ENCODE measurements at places on chromosomes 6 and 20. TPM values are rescaled to one million over a fixed set of nuclear protein-coding genes. Genes with fewer than 3 reads are reported as not detected.

DNA sequence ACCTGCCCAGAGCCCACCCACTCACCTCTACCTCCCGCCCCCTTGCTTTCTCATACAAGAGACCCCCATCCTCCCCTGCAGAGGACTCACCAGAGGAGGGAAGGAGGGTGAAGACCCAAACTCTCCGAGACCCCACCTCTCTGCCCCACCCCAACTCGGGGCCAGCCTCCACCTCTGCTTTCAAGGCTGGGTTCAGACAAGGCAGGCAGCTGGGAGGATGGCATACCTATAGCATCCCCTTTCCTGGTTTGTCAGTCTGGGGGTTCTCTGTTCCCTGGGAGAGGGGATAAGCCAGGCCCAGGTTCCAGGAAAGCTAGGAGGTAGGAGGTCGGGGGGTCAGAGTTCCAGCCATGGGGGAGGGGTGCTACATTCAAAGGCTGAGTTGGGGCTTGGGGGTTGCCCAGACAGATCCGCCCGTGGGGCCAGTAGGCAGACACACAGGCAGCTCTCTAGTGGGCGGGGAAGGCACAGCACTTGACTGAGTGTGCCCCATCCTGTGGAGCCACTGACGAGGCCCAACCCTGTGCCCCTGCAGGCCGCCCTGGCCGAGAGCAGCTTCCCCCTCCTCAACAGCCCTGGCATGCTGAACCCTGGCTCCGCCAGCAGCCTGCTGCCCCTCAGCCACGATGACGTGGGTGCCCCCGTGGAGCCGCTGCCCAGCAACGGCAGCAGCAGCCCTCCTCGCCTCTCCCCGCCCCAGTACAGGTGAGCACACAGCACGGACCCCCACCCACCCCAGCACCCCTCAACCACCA lies 40.8 kb upstream of the MDFI start:
- H3K4me3 ChIP-seq: no peak overlapping the region
- H3K27me3 ChIP-seq: no peaks in the 10 kb centered on the region
- no peak for DNase-seq
- no peaks in the 10 kb centered on the region for H3K36me3 ChIP-seq
- H3K4me1 ChIP-seq: no peaks in the 10 kb centered on the region

DNA sequence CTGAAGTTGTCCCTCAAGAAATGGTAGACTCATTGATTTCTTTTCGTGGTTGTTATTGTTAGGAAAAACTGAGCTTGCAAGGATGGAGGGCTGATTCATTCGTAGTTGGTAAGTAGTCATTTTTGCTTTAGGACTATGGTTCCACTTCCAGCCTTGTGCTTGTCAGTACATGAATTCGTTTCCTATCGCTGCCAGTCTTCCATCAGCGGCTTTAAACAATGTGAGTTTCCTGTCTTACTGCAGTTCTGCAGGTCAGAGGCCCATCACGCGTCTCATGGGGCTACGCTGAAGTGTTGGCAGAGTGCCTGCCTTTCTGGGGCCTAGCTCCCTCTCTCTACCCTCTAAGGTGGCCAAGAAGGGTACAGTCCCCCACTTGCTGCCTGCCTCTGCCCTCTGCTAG lies 11.4 kb upstream of the MDFI start:
- no peaks in the 10 kb centered on the region for H3K36me3 ChIP-seq
- H3K27ac ChIP-seq: peak overlapping the region; percentile 44
- peaks cover 2% of the 10 kb centered on the region for H3K27me3 ChIP-seq
- DNase-seq: peak; percentile 89
- H3K4me3 ChIP-seq: no peak overlapping the region

GRCh38 chr6:41405941-41406727 lies 70.7 kb downstream of the NCR2 start:
- no peak for DNase-seq
- H3K27me3 ChIP-seq: peaks cover 25% of the 10 kb centered on the region
- no peaks in the 10 kb centered on the region for H3K4me1 ChIP-seq

GRCh38 chr6:84639396-84639795 lies 125.0 kb downstream of the TBX18 start:
- no peaks in the 10 kb centered on the region for H3K27me3 ChIP-seq
- peaks cover 29% of the 10 kb centered on the region for H3K4me1 ChIP-seq
- H3K36me3 ChIP-seq: no peaks in the 10 kb centered on the region
- H3K4me3 ChIP-seq: no peak overlapping the region
- H3K27ac ChIP-seq: no peak overlapping the region

- H3K27ac ChIP-seq: peak overlapping the region; percentile 90
- peaks cover 67% of the 10 kb centered on the region for H3K4me1 ChIP-seq
- DNase-seq: peak; percentile 96
Observed at GRCh38 chr6:35044761-35045421, 96.2 kb downstream of the TCP11 start.

- no peaks in the 10 kb centered on the region for H3K27me3 ChIP-seq
- no peak overlapping the region for H3K27ac ChIP-seq
- H3K4me3 ChIP-seq: no peak overlapping the region
- H3K4me1 ChIP-seq: no peaks in the 10 kb centered on the region
- no peaks in the 10 kb centered on the region for H3K36me3 ChIP-seq
- no peak for DNase-seq
Observed at GRCh38 chr20:23565503-23566045, 2.7 kb downstream of the CST9L start.

GRCh38 chr6:25387911-25388310 lies 108.7 kb downstream of the CARMIL1 start:
- H3K27ac ChIP-seq: no peak overlapping the region
- H3K36me3 ChIP-seq: no peaks in the 10 kb centered on the region
- no peak for DNase-seq
- H3K27me3 ChIP-seq: no peaks in the 10 kb centered on the region
- H3K4me3 ChIP-seq: no peak overlapping the region

GRCh38 chr6:99362678-99363268 lies 13.3 kb upstream of the FAXC start:
- no peak for DNase-seq
- no peak overlapping the region for H3K27ac ChIP-seq
- H3K36me3 ChIP-seq: no peaks in the 10 kb centered on the region
- H3K4me3 ChIP-seq: no peak overlapping the region

- peak; percentile 76 for DNase-seq
- H3K27me3 ChIP-seq: no peaks in the 10 kb centered on the region
- peaks cover 37% of the 10 kb centered on the region for H3K4me1 ChIP-seq
- H3K4me3 ChIP-seq: no peak overlapping the region
- peak overlapping the region; percentile 63 for H3K27ac ChIP-seq
Observed at GRCh38 chr6:131980791-131981623, 29.8 kb upstream of the CCN2 start.

DNA sequence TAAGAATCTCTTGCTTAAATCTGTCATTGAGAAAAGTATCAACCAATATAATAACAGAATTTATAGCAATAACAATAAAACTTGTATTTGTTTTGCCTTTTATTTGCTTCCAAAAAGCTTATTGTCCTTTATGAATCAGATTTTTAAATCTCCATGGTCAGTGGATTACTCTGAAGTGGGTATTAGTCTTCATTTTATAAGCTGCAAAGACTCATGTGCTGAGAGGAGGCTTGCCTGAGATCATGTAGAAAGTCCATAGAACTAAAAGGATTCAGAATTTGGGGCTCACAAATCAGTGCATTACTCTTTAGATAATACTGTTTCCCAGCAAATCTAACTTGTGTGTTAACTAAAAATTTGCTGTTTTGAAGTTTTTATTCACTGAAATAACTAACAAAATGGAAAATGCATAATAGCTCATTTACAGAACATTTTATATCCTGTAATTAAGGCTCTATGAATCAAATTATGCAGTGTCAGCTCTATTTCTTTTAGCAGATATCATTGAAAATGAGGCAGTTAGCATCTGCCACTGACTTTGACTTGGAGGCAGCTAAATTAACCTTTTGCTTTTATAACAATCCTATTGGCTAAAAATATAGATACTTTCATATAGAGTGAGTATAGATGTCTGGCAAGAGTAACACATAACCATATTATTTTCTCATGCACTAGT lies 781.1 kb upstream of the CITED2 start:
- H3K27me3 ChIP-seq: no peaks in the 10 kb centered on the region
- DNase-seq: no peak
- no peaks in the 10 kb centered on the region for H3K4me1 ChIP-seq
- no peak overlapping the region for H3K4me3 ChIP-seq
- no peak overlapping the region for H3K27ac ChIP-seq

DNA sequence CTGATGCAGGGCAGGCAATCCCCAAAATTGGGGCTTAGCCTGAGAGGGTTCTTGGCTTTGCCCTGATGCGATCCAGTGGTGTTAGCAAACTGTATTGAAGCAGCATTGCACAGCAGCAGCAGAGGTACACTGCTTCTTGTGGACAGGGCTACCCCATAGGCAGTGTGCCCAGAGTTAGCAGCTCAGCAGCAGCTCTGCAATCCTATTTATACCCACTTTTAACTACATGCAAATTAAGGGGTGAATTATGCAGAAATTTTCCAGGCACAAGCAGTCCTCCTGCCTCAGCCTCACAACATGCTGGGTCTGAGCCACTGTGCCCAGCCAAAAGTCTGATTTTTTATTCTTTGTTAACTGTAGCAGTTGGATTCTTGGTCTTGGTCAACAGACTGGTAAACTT lies 3.8 kb downstream of the C20orf173 start:
- H3K4me1 ChIP-seq: no peaks in the 10 kb centered on the region
- DNase-seq: no peak
- H3K27me3 ChIP-seq: no peaks in the 10 kb centered on the region
- no peak overlapping the region for H3K27ac ChIP-seq
- no peak overlapping the region for H3K4me3 ChIP-seq
- no peaks in the 10 kb centered on the region for H3K36me3 ChIP-seq

DNA sequence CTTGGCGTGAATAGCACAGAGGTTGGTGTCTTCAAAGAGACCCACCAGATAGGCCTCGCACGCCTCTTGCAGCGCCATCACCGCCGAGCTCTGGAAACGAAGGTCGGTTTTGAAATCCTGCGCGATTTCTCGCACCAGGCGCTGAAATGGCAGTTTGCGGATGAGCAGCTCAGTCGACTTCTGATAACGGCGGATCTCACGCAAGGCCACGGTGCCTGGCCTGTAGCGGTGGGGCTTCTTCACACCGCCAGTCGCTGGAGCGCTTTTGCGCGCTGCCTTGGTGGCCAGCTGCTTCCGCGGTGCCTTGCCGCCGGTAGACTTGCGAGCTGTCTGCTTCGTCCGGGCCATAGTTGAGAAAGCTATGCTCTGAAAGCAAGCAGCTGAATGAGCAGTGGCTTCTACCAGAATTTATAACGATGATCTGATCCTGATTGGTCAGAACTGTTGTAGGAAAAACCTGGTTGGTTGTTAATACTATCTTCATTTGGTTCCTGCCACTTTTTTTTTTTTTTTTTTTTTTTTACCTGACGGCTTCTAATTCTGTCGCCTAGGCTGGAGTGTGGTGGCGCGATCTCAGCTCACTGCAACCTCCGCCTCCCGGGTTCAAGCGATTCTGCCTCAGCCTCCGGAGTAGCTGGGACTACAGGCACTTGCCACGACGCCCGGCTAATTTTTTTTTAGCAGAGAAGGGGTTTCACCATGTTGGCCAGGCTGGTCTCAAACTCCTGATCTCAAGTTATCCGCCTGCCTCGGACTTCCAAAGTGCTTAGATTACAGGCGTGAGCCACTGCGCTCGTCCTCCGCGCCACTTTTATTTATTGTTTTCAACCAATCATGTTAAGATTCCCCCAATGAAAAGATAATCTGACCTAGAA lies 21.5 kb downstream of the OR2B2 start:
- H3K4me3 ChIP-seq: peak overlapping the region; percentile 48
- no peaks in the 10 kb centered on the region for H3K36me3 ChIP-seq

GRCh38 chr6:25387483-25387882 lies 108.3 kb downstream of the CARMIL1 start:
- no peak overlapping the region for H3K27ac ChIP-seq
- no peak for DNase-seq
- H3K4me1 ChIP-seq: peaks cover 5% of the 10 kb centered on the region
- no peak overlapping the region for H3K4me3 ChIP-seq
- no peaks in the 10 kb centered on the region for H3K36me3 ChIP-seq

DNA sequence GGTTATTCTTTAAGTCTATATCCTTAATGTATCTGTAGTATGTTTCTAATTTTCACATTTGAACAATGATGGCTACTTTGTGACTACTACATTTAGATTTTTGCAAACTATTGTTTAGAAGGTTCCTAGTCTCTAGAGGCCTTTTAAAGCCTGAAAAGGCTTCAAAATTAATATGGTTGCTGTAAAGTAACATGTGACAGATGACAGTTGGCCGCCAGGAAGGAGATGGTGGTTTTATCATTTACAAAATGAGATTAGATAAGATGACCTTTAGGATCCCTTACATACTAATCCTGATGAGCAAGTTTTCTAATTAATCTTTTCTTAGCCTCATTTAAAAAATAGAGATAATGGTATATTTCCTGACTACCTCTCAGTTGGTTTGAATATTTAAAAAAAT lies 18.8 kb downstream of the SCAF8 start:
- DNase-seq: no peak
- H3K36me3 ChIP-seq: no peaks in the 10 kb centered on the region
- no peaks in the 10 kb centered on the region for H3K27me3 ChIP-seq
- H3K27ac ChIP-seq: no peak overlapping the region
- H3K4me3 ChIP-seq: no peak overlapping the region

DNA sequence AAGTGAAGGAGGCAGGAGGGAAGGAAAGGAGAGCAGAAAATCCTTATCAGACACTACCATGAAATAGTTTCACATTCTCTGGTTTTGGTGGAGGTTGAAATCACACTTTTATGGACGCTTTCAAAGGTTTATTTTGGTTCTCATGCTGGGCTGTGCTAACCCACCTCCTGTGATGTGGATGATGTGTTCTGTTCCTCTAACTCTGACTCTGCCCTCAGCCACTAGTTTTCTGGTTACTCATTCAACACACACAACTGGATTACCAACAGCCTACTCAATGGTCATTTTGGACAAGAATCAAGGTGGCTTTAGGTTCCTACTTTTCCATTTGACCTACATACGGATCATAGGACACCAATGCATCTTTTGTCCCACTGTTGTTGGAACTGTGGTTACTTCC lies 522.1 kb upstream of the BTBD3 start:
- H3K27me3 ChIP-seq: no peaks in the 10 kb centered on the region
- H3K36me3 ChIP-seq: no peaks in the 10 kb centered on the region
- no peaks in the 10 kb centered on the region for H3K4me1 ChIP-seq
- H3K4me3 ChIP-seq: no peak overlapping the region
- no peak for DNase-seq

- no peak overlapping the region for H3K27ac ChIP-seq
- H3K27me3 ChIP-seq: peaks cover 22% of the 10 kb centered on the region
- no peaks in the 10 kb centered on the region for H3K36me3 ChIP-seq
- H3K4me3 ChIP-seq: no peak overlapping the region
- H3K4me1 ChIP-seq: peaks cover 19% of the 10 kb centered on the region
- no peak for DNase-seq
Observed at GRCh38 chr6:106086814-106087175, 659 bp downstream of the PRDM1 start.

DNA sequence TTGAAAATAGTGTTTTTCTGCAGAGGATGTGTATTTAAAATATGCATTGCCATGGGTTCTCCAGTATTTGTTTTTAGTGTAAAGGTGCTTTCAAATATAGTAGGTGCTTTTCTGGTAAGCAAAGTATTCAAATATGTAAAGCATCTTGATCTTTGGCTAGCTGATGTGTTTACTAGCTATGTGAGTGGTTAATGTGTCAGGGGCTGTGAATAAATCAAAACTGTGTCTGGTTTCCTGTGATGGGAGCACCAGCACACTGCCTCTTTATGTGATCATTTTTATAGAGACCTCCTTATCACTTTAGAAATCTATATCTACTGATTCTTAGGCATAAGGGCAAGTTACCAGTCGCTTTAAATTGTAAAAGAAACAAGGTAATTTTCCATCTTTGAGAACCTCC lies 388.9 kb upstream of the MAN1A1 start:
- no peaks in the 10 kb centered on the region for H3K27me3 ChIP-seq
- no peaks in the 10 kb centered on the region for H3K36me3 ChIP-seq
- H3K27ac ChIP-seq: no peak overlapping the region

The DCDC2 gene
- not detected for total RNA-seq

The MCHR2 gene
- not detected for total RNA-seq

The SUPT3H gene
- total RNA-seq: 9.8 TPM

The PLAGL2 gene
- 14.6 TPM for total RNA-seq

The SLC23A2 gene
- 24.4 TPM for total RNA-seq

The HLA-DOB gene
- 0.46 TPM for total RNA-seq

The EDN3 gene
- total RNA-seq: not detected

The DSP gene
- total RNA-seq: 0.32 TPM

Measured in endothelial cell of umbilical vein (primary cell).